CD14-positive monocyte (primary cell): ENCODE measurements at places on chromosomes 4 and X. TPM values are rescaled to one million over a fixed set of nuclear protein-coding genes. Genes with fewer than 3 reads are reported as not detected.
A peak's percentile ranks its signal among the peaks of the same experiment; 100 is the strongest.

DNA sequence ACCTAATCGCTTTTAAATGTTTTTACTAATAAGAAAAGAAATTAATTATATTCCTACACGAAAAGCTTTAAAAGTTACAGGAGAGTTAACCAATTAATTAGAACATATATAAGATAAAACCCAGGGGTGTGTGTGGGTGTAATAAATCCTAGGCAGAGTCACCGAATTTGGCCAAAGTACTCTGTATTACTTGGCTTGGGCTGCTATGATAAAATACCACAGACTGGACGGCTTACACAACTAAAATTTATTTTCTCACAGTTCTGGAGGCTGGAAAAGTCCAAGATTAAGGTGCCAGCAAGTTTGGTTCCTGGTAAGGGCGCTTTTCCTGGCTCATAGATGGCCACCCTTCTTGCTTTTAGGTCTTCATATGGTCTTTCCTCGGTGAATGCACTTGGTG is 10.4 kb downstream of the AWAT1 start:
- H3K36me3 ChIP-seq: no peaks in the 10 kb centered on the region
- no peak overlapping the region for H3K27ac ChIP-seq
- H3K27me3 ChIP-seq: no peaks in the 10 kb centered on the region
- no peak for DNase-seq
- no peak overlapping the region for H3K4me3 ChIP-seq

DNA sequence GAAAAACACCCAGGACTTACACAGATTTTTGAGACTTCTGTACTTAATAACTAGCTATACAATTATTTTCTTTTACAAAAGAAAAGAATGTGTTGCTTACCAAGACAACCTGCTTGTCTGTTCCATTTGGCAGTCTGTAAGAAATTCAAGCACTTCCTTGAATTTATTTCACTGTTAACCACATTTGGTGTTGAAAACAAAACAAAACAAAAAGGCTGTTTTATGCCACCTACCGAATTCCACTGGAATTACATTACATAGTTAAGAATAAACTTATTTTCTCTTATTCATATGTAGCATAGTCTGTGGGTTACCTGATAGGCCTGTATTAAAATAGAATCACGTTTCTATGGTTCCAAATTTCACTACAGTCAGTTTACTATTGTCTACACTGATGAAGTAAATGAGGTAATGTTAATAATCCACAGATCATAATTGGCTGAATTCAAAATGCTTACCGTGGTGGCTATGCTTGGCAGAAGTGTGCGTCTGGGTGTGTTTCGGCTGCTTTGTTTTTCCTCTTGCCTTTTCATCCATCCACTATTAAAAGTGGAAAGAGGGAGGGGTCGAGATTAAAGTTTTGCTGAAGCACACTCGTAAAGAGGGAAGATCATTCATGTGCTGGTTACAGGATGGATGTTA is at the start of gene TLR1:
Gene TLR1 (minus strand): TSS at position 138 of the 642 bp plus-strand sequence. CDS start 5,960 bp downstream, outside the sequence.
- H3K4me3 ChIP-seq: peak within 1 kb of the TSS; percentile 98
- H3K27ac ChIP-seq: peak within 1 kb of the TSS; percentile 89
- no peaks in the 10 kb centered on the region for H3K27me3 ChIP-seq
- H3K36me3 ChIP-seq: peaks cover 36% of the 10 kb centered on the region
- peak; percentile 88 for DNase-seq

- no peak overlapping the region for H3K4me3 ChIP-seq
- no peaks in the 10 kb centered on the region for H3K36me3 ChIP-seq
- no peak overlapping the region for H3K27ac ChIP-seq
- no peak for DNase-seq
- no peaks in the 10 kb centered on the region for H3K4me1 ChIP-seq
- no peaks in the 10 kb centered on the region for H3K27me3 ChIP-seq
These were observed 172.2 kb upstream of the CXCL13 start for GRCh38 chr4:77433418-77433733.

Gene BRS3
- not detected for polyA plus RNA-seq

DNA sequence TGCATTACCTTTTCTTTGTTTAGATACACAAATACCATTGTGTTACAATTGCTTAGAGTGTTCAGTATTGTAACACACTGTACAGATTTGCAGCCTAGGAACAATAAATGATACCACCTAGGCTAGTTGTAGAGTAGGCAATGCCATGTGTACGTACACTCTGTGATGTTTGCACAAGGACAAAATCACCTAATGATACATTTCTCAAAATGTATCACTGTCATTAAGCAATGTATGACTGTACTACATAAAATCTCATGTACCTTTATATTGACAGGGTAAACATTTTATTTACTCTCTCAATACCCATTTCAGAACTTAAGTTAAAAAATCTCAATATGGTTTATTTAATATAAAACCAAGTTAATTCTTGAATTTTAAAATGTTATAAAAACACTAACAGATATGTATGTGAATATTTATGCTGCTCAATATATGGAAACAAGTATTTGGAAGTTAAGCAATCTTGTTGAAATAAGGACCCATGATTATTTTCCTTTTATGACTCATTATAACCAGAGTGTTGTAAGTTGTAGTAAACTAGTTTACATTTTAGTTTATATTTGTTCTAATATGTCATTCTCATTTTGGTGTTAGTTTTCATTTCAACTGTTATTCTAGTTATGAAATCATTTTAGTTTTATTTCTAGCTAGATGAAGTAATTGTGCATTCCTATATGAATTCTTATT is 409.2 kb downstream of the TLL1 start:
- no peak overlapping the region for H3K27ac ChIP-seq
- no peak overlapping the region for H3K4me3 ChIP-seq
- no peak for DNase-seq
- H3K36me3 ChIP-seq: no peaks in the 10 kb centered on the region
- H3K4me1 ChIP-seq: no peaks in the 10 kb centered on the region
- H3K27me3 ChIP-seq: no peaks in the 10 kb centered on the region

DNA sequence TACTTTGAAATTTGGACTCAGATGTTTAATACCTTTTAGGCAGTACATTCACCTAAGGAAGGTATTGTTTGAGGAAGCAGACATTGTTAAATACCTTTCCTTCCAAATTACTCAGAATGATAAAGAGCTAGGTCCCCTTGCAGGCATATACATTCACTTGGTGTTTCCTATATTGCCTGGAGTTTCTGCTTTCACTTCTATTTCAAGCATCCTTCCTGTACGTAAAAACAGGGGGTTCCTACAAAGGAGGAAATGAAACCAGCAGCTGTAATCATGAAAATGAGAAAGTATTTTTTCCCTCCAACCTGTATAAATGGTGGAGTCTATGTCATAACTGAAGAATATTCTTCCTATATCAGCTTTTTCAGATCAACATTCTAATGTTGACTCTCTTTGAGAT is 90.4 kb upstream of the RASGEF1B start:
- H3K4me3 ChIP-seq: no peak overlapping the region
- H3K36me3 ChIP-seq: no peaks in the 10 kb centered on the region
- H3K27ac ChIP-seq: no peak overlapping the region
- no peaks in the 10 kb centered on the region for H3K27me3 ChIP-seq

Gene ZNF595
- 0.58 TPM for polyA plus RNA-seq

GRCh38 chr4:121428721-121429120 is 47.9 kb upstream of the QRFPR start:
- no peak overlapping the region for H3K4me3 ChIP-seq
- H3K36me3 ChIP-seq: no peaks in the 10 kb centered on the region
- no peak overlapping the region for H3K27ac ChIP-seq
- H3K27me3 ChIP-seq: no peaks in the 10 kb centered on the region
- no peak for DNase-seq

DNA sequence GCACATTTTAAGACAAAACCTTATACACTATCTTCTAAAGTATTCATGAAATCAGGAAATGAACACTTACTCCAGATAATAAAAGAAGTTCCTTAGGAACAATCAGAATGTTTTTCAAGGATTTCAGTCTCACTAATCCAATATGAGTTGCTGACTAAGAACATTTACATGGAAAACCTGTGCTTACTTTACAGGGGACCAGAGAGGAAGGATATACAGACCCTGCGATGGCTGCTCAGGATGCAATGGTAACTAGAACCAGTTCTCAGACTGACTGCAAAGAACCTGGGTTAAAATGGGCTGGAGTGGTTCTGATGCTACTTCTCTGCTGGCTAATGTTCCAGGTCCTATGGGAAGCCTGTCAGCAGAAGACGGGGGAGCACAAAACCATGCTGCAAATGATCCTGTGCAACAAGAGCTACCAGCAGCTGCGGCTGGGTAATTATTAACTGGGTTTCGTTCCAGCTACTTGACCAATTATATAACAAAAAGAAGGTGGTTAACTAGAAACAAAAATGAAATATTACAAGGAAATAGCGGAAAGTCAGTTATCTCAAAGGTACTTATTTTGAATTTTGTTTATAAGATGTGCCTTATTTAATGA is 85.3 kb downstream of the ANXA10 start:
- peaks cover 10% of the 10 kb centered on the region for H3K4me1 ChIP-seq
- H3K36me3 ChIP-seq: no peaks in the 10 kb centered on the region
- H3K4me3 ChIP-seq: no peak overlapping the region
- DNase-seq: no peak

DNA sequence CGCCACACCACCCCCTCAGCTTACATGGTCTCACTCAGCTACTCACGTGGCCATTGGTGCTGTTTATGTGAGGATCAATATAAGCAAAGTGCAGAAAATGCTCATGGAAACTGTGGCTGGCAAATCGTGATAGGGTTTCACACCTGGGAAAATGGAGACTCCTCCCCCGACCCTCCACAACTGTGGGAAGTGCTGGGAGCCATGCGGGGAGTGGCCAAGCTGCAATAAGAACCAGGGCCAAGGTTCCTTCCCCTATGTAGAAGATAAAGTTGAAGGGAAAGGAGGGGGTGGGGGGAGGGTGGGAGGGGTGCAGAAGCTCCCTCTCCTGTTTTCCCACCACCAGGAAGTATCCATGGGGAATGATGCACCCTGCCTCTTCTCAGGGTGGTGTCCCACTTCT is 145.5 kb upstream of the MAMLD1 start:
- no peaks in the 10 kb centered on the region for H3K4me1 ChIP-seq
- no peaks in the 10 kb centered on the region for H3K36me3 ChIP-seq
- no peak overlapping the region for H3K27ac ChIP-seq
- H3K4me3 ChIP-seq: no peak overlapping the region

DNA sequence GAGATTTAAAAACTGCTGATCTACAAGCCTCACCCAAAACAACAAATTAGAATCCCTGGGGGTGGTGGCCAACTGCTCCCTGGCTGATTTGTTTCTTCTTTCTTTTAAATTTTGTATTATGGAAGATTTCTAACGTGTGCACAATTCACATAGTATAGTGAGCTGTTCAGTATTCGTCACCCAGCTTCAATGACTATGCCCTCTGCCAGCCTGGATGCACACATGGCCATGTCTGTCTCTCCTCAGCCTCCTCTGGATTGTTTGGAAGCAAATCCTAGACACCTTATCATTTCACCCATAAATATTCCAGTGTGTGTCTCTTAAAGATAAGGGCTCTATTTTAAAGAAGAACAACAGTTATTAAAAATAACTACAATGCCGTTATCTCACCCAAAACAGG is 61.9 kb downstream of the PDGFRA start:
- no peak overlapping the region for H3K27ac ChIP-seq
- H3K36me3 ChIP-seq: no peaks in the 10 kb centered on the region
- no peaks in the 10 kb centered on the region for H3K4me1 ChIP-seq
- H3K4me3 ChIP-seq: no peak overlapping the region
- no peak for DNase-seq
- H3K27me3 ChIP-seq: no peaks in the 10 kb centered on the region

DNA sequence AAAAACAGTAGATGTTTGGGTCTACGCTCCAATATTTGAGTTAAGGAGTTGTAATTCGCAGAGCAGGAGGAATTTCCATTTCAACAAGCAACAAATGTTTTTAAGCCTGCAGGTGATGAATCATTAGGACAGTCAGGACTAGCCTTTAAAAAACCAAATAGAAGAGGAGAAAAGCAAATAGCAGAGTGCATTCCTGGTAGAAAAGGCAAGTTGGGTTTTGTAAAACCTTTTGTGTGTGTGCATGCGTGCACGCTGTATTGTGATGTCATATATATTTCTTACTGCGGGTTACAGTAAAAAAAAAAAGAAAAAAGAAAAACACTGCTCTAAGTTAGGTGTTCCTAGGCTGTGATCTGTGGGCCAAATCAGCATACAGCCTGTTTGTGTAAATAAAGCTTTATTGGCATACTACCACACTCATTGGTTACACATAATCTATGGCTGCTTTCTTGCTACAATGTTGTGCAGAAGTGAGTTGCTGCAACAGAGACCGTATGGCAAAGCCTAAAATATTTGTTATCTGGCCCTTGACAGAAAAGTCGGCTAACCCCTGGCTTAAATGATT is 135.6 kb downstream of the MID1 start:
- H3K27me3 ChIP-seq: no peaks in the 10 kb centered on the region
- H3K27ac ChIP-seq: no peak overlapping the region
- DNase-seq: no peak
- H3K4me1 ChIP-seq: no peaks in the 10 kb centered on the region

- H3K4me1 ChIP-seq: peaks cover 79% of the 10 kb centered on the region
- H3K36me3 ChIP-seq: no peaks in the 10 kb centered on the region
- H3K4me3 ChIP-seq: peak overlapping the region; percentile 98
- no peaks in the 10 kb centered on the region for H3K27me3 ChIP-seq
- peak overlapping the region; percentile 70 for H3K27ac ChIP-seq
These were observed 3.3 kb downstream of the KLF3 start for GRCh38 chr4:38667085-38667893.

DNA sequence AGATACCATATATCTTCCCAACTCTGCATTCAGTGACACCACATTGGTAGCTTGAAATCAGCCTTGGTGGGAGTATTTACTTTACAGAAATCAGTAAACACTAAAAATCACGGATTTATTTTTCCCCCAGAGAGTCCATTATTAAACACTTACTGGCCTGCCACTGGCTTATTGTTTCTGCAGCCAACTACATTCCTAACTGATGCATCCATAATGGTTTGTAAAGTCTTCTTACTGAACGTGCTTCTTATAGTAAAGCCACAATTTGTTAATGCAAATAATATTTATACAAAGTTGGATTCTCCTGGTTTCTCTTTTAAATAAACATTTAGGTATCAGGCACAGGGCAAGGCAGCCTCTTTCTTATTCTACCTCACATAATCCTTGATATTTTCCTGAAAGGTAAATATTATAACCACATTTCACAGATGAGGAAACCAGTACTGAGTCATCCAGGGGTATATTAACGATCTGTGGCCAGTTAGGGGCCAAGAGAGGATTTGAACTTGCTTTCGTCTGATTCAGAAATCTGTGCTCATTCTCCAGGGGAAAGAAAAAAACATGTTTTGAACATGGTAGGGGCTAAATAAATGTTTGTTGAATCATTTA is 136.5 kb downstream of the RAB28 start:
- no peak overlapping the region for H3K27ac ChIP-seq
- no peaks in the 10 kb centered on the region for H3K36me3 ChIP-seq
- H3K4me1 ChIP-seq: no peaks in the 10 kb centered on the region
- DNase-seq: no peak

DNA sequence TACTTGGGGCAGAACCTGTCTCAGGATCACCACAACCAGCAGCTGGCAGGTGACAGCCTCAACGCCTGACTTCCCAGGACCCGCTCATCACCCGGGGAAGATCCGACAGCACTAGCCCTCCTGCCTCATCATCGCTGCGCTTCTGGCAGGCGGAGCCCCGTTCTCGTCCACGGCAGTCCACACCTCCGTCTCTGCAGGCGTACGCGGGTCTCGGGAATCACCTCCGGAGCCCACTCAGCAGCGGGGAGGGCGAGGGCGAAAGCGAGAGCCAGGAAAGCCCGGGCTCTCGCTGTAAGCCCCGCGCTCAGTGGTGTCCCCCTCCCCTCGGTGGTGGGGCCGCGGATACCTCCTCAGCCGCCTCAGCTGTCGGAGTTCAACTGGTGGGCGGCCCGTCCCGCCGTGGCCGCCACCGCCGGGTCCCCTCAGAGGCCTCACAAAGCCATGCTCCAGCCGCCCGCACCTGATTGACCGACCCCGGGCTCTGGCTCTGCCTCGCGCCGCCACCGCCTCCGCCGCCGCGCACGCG is 518 bp upstream of the CNKSR2 start:
- H3K4me1 ChIP-seq: no peaks in the 10 kb centered on the region
- H3K27ac ChIP-seq: no peak overlapping the region
- H3K36me3 ChIP-seq: no peaks in the 10 kb centered on the region
